ENCODE measurements at places on chromosomes 12 and 14.

DNA sequence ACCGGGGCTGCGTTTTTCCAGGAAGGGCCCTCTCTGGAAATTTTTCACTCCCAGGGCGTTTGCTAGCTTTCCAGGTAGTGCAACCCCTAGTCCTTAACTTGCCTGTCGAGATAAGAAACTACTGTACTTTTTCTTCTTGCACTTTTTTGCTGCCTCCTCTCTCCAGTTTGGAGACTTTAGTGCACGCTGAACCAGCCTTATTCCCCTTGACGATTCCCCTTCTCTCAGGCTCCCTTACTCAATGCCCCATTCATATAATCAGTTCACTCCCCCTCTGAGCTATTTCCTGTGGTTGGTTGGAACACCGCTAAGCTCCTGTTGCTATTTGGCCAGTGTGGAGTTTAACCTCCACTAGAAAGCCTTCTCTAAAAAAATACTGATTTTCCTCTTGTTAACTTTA, 682 bp downstream of the CREBL2 start:
- no peak for DNase-seq

DNA sequence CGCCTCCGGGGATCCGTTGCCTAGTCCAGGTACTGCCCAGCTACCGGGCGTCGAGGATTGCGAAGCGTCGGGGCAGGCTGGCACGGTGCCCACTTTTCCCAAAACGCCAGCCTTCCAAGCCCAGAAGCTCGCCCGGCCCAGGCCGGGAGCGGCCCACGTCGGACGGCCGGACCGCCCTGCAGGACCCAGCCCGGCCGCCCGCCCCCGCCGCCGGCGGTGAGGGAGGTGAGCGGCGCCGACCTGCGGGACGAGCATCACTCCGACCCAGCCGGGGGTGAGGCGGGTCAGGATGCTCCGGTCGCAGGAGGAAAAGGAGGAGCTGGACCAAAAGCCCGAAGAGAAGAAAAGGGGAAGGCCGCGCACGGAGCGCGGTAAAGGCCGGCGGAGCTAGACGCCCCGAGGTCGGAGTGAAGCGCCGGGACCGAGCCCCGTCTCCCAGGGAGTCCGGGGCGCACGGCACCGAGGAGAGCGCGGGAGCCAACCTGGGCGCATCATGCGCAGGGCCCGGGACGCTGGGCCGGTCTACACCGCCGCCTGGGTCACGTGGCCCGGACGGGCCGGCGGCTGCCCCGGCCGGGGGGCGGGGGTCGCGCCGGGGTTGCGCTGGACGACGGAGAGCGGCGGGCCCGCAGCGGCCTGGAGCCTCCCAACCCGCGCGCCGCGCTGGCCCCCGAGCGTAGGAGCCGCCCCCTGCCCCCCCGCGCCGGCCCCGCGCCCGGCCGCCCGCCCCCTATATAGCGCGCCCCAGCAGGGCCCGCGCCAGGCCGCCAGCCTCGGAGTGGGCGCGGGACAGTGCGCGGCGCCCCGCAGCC, at the start of gene AQP5:
AQP5 (plus strand) TSS at position 762 of the 812 bp plus-strand sequence. CDS start 146 bp downstream, outside the sequence.
- DNase-seq: no peak

DNA sequence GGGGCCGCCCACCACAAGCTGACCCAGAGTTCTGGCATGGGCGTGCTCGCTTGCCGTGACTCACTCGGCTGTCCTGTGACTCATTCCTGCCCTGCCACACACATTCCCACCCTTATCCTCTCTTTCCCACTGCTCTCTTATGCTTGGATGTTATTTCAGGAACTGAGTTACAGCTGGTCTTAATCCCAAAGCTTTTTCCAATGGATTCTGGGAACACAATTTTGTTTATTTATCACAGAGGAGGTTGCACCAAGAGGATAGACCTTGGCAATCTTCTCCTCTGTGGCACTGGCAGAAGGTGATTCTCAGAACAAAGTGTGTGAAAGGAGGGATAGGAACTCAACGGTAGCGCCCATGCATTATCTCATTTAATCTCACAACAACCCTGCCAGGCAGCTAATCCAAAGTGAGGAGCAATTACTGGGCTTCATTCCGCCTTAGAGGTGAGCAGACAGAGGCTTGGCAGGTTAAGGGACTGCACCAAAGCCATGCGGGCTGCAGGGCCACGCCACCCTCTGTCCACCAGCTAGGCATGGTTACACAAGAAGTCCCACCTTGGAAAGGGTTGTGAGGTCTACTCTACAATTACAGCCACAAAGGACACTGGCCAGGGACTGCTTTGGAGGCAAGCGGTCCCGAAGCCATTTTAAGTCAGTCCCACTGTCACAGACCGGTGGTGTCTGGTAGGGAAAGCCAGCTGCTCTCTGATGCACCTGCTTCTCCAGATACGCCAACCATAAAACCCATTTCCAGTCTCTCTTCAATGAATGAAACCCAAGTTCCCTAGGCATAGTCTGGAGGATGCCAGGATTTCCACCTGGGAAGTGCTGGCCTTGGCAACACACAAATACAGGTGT, 32.9 kb downstream of the SYNE3 start:
- DNase-seq: no peak

DNA sequence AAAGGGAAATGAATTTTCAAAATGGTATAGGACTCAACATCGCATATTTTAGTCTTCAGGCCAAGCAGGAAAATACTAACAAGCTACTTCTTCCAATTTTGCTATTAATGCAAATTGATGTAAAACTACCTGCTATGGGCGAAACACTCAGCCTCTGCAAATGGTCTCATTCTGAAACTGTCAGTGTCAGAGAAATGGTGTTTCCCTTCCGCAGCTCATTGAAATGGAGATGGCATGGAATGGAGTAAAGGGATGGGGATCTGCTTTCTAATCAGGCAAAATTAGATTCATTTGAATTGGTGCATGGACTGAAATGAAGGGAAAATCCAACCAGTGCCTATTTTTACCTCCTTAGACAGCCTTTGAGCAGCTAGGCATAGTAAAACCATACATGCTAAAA, 80.4 kb upstream of the EEA1 start:
- DNase-seq: no peak

- DNase-seq: peak; percentile 20
Observed at GRCh38 chr14:70073924-70074566, 114.7 kb downstream of the SLC8A3 start.

DNA sequence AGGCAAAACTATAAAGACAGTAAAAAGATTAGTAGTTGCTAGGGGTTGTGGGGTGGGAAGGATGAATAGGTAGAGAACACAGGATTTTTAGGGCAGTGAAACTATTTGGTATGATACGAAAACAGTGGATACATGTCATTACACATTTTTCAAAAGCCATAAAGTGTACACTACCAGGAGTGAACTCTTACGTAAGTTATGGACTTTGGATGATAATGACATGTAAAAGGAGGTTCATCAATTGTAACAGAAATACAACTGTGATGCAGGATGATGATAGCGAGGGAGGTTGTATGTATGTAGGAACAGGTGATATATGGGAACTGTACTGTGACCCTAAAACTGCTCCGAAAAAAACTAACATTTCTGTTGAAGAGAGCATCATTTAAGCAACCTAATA, 15.1 kb upstream of the FGF6 start:
- DNase-seq: no peak

- DNase-seq: no peak
Observed at GRCh38 chr14:95540236-95540855, 5.5 kb downstream of the GLRX5 start.

- DNase-seq: no peak
Observed at GRCh38 chr12:92619026-92619425, 83.8 kb upstream of the PLEKHG7 start.

DNA sequence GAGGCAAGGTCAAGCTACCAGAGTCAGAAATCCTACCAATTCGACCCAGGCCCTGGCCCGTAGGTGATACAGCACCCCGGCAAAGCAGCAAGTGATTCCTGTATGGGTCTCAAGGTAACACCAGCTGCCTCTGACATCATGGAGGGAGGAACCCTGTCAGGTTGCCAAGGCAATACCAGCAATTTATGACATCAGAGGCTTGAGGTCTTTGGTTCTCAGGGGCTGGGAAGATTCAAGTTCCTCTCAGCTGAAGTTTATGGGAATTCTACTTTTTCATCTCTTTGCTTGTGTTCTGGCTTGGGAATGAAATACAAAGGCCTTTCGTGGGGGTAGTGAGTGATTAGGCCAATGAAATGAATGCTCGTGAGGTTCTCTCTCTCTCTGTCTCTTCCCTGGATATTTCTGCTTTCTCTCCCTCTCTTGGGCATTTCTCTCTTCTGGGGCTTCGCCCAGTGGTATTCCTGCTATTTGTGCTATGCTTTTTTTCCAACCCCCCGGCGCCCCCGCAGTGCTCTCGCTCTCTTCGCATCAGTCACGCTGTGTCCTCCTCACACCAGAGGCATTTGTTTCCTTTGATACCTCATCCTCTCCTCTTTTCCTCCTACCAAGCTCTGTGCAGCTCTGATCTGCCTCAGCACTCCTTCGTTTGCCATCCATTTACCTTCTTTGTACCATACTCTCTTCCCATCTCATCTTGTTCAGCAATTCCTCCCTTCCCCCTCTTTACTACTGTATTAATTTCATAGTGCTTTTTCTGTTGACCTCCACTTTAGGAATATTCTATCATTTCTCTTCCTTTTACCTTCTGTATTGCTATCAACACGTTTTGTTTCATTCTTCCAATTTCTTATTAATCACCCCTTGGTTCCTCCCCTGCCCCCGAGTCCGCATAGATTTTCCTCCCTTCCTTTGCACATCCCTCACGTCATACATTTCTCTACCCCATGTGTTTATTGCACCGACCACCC, 2.9 kb downstream of the ZFHX2 start:
- no peak for DNase-seq

GRCh38 chr12:53676656-53677015, 753 bp upstream of the ATP5MC2 start:
- no peak for DNase-seq

DNA sequence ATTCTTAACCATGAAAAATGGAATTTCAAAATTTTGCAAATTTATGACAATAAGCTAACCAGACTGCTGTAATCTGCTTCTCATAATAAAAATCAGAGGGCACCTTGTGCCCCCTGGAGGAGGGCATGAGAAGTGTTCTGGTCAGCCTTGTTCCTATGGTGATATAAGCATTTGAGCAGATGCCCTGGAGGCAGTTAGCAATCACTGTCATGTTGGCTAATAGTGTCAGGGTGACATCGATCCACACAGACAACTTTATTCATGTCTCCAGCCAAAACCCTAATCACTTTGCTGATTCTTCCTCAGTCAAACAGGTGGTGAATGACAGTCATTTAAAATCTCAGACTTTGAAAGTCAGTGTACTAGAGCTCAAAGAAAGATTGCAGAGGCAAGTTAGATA, 943.0 kb downstream of the GALC start:
- no peak for DNase-seq

- DNase-seq: no peak
Observed at GRCh38 chr12:122155705-122156104, 18.3 kb downstream of the IL31 start.

GRCh38 chr14:69664865-69665526, 53.6 kb downstream of the SUSD6 start:
- no peak for DNase-seq

- DNase-seq: no peak
Observed at GRCh38 chr14:36998686-36999085, 173.7 kb downstream of the SLC25A21 start.

- DNase-seq: no peak
Observed at GRCh38 chr12:46803517-46803916, 22.3 kb downstream of the SLC38A4 start.

DNA sequence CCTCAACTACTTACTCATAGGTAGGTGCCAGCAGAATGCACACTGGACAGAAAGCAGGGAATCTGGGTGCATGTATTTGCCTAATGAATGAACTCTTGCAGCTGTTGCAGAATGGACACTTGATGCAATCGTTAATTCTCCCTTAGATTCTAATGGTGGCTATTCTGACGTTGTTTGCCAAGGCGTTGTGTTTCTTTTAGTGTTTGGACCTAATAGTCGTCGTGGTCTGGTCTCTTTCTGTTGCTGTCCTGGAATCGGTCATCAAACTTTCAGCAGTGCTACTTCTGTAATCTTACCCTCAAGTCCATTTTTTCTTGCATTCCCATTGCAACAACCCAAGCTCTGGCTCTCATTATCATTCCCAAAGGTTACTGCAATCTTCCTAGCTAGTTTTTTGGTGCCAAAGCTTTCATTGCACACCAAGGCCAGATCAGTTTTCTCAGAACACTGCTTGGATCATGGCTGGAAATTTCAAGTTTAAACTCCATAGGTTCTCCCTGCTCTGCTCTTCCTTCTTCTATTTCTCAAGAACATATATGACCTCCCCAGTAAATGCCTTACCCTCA, 31.3 kb downstream of the BMP4 start:
- no peak for DNase-seq

- DNase-seq: no peak
Observed at GRCh38 chr12:127663716-127664115, 603.3 kb upstream of the TMEM132C start.

GRCh38 chr12:53295891-53296219, 513 bp downstream of the PFDN5 start:
- no peak for DNase-seq

- DNase-seq: no peak
Observed at GRCh38 chr14:63896278-63896720, 43.5 kb downstream of the SYNE2 start.

Measured in stimulated activated CD4-positive, alpha-beta T cell treated with anti-CD3 and anti-CD28 coated beads, Interleukin-1b, Interleukin-23, amount 100 ng/mL, for 1 hour (primary cell).